ENCODE measurements at places on chromosomes 3 and 15.

GRCh38 chr3:145197051-145197820, 963.7 kb downstream of the PLOD2 start:
- no peak for DNase-seq

DNA sequence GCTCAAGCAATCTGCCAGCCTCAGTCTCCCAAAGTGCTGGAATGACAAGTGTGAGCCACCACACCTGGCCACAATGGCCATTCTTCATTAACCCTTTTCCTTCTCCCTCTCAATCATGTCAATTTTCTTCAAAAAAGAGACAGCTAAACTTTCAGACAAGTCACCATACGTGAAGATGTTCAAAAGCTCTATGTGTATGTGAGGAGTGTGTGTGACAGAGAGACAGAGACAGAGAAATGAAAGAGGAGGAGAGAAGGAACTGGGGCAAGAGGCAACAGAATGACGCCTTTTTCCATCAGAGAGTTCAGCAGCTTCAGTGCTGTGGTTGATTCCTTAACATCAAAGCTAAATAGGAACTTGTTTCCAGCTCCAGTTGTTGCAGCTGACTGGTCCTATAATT, 27.4 kb downstream of the OSBPL10 start:
- DNase-seq: no peak

- no peak for DNase-seq
Measured at GRCh38 chr3:44402548-44402947, 64.0 kb downstream of the TCAIM start.

- DNase-seq: no peak
Measured at GRCh38 chr3:104520228-104520655, 846.5 kb upstream of the ALCAM start.

- DNase-seq: no peak
Measured at GRCh38 chr3:87006844-87007439, 16.0 kb upstream of the VGLL3 start.

DNA sequence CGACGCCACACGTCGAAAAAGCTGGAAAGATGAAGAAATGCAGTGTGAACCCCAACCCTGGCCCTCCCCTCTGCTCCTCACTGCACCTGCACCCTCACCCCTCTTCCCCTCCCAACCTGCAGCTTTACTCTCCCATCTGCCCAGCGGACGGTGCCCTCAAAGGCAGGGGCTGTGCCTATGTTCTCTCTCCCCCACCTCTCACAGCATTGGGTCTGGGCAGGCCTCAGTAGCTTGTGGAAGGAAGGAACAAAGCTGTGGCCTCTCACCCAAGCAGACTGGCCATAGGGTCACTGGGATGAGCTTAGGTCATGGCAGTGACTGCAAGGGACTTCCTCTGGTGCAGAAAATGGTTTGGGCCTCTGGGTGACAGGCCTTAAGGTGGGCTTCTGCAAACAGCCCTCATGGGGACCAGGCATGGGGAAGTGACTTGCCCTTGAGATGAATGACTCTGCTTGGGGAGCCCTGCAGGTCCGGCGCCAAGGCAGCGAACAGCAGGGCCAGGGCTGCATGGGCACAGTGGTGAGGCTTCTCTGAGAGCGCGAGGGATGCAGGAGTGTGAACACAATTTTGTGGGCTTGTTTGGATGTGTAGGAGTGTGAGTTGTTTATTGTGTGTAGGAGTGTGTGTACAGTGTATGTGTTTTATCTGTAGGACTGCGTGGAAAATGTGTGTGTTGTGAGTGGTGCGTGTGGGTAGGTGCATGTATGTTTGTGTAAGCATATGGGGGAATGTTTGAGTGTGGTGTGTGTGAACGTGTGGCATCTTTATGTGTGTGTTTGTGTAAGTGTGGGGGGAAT, 29.2 kb downstream of the SRPRB start:
- no peak for DNase-seq

DNA sequence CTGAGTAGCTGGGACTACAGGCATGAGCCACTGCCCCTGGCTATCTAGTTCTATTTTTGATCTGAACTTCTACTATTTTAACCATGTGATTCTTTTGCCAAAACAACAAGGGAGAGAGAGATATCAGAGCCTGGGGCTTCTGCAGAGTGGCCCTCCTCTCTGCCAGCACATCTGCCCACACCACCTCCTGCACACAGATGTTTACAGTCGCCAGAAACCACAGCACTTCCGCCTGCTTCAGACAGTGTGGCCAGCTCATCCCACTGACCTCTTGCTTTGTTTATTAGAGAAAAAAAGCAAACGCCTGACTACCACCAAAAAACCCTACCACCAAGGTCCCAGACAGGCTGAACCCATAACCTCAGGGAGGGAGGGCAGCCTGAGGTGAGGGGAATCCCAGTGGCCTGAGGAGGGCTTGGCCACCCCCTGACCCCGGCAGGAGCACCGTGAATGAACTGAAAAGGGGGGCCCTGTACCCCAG, 85.9 kb upstream of the ABHD2 start:
- no peak for DNase-seq

GRCh38 chr15:77039848-77040247, 31.1 kb downstream of the TSPAN3 start:
- no peak for DNase-seq

- no peak for DNase-seq
Measured at GRCh38 chr3:142888481-142889211, at the start of gene PCOLCE2. Gene PCOLCE2, minus strand, starts transcription at chr3:142889083. Its CDS starts 187 bp downstream, at chr3:142888896.

DNA sequence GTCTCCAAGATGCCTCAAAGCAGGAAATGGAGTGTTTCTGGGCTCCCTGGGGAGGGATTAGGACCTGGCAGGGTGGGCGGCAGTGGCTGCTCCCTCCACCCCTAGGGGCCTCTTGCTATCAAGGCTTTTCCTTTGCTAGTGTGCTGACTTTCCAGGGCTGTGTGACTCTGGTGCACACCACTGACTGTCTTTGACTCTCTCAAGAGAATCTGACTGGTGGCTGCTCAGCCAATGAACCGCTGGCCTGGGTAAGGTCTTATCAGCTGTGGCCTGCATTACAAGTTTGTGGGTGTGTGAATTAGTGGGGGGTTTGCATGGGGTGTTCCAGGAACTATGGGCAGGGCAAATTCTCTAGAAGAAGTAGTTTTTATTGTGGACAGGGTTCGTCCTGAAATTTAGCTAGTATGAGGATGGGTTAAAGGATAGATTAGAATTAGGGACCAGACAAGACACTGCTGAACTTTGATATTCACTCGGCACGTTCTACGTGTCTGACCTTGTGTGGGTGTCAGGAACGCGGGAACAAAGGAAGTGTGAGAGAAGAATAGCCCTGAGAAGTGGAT, 29.5 kb downstream of the SIAH2 start:
- no peak for DNase-seq

DNA sequence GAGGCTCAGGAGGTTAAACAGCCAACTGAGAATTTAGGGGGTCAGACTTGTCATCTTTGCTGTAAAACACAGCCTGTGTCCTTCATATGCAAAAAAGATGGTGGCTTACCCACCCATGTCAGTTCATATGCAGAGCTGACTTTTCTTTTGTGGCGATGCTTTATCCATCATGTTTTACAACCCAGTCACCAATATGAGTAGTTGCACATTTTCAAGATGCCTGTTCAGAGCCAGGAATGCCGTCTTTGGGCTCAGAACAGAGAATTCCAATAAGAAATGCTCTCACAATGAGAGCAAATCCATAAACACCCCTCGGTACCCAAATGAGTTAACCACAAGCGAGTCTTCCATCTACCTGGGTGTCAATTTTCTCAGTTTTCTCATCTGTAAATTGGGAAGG, 83.6 kb downstream of the TIGIT start:
- no peak for DNase-seq

DNA sequence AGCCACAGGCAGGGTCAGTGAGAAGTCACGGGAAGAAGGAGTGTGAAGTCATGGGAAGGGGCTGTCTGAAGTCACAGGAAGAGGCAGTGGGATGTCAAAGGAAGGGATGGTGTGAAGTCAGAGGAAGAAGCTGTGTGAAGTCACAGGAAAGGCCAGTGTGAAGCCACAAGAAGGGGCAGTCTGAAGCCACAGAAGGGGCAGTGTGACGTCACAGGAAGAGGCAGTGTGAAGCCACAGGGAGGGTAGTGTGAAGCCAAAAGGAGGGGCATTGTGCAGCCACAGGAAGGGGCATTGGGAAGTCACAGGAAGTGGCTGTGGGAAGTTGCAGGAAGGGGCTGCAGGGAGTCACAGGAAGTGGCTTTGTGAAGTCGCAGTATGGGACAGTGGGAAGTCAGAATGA, 35.1 kb downstream of the GASK1A start:
- no peak for DNase-seq

DNA sequence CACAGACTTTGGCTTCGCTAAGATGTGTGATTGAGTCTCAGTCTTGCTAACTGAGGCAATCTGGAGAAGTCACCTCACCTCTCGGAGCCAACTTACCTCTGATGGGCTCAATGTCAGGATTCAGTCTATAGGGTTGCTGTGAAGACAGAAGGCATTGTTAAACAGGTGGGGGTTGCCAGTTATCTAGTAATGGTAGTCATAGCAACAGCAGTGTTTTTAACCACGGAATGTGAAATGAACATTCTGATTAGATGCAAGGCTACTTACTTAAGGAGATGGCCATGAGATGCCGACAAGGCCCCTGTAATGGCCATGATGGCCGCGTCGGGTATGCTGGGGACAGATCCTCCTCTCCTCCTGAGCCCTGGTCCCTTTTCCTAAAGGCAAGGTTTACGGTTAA, 243.1 kb downstream of the GABRG3 start:
- DNase-seq: no peak

DNA sequence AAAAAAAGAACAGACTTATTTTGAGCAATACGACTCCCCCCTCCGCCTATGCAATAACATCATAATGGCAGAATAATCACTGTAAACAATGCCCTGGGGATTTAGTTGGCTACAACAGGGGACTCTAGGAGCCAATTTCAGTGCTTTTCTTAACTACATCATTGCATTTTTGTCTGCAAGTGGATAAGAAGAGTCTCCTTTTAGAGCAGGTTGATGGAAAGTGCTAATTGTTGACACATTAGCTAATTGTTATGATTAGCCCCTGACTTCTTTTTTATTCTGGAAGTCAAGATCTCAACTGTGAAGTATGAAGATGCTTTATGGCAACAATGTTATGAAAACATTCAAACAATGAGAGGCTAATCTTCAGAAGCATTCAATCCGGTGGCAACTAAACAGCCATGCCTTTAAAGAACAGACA, 121.2 kb downstream of the MECOM start:
- no peak for DNase-seq

- no peak for DNase-seq
Measured at GRCh38 chr3:12966847-12967605, 106.2 kb downstream of the IQSEC1 start.

- DNase-seq: no peak
Measured at GRCh38 chr3:127817406-127817841, 4.9 kb downstream of the MGLL start.

DNA sequence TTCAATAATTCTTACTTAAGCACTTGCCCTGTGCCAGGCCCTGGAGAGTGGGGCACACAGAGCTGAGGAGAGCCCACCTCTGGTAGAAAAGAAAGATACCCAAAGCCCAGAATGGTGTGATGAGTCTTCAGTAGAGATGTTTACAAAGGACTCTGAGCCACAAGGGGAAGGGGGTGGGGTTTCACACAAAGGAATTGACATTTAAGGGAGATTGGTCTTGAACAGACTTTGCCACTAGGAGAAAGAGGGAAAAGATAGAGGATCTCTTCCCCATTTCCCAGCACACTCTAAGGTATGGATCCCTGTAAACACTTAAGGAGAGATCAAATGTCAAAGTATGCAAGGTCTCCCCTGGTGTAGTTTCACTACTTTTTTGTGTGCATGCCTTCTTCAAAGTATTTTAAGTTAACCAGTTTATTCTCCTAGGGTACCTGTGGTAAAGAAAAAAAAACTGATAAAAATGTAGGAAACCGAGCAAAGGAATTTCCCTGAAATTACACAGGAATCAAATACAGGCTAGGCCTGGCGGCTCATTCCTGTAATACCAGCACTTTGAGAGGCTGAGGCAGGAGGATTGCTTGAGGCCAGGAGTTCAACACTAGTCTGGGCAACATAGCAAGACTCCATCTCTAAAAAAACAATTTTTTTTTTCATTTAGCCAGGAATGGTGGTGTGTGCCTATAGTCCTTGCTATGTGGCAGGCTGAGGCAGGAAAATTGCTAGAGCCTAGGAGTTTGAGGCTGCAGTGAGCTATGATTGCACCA, 117.6 kb upstream of the SKOR1 start:
- DNase-seq: no peak

DNA sequence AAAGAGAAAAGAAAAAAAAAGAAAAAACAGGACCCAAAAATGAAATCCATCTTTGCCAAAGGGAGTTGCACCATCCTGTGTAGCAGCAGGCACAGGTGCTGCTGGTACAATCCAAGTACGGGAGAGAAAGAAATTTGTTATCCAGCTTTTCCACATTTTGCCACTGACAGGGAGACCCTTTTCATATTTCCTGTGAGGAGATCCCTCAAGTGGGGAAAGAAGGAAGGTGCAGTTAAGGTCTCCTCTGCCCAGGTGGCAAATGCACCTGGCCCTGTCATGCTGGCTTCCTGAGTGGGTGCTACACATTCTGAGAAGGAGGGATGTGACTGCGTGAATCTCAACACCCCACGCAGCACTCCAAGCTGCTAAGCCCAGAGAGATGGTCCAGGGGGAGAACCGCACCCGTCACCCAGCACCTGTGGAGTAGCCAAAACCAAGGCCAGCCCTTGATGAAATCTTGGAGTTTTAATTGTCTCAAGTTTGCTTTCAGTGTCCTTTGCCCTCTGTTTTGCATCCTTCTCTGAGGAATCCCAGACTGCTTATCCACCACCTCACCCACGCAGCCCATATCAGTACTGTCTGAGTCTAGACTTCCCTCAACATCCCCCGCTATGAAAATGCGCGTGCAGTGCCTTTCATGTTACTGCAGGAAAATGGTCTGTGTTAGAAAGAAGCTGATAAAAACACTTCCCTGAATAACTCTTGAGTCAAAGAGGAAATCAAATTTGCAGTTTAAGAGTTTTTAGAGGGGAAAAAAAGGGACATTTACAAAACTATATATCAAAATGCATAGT, 141.9 kb upstream of the THBS1 start:
- no peak for DNase-seq

GRCh38 chr15:66625531-66625930, 59.7 kb upstream of the LCTL start:
- DNase-seq: no peak

DNA sequence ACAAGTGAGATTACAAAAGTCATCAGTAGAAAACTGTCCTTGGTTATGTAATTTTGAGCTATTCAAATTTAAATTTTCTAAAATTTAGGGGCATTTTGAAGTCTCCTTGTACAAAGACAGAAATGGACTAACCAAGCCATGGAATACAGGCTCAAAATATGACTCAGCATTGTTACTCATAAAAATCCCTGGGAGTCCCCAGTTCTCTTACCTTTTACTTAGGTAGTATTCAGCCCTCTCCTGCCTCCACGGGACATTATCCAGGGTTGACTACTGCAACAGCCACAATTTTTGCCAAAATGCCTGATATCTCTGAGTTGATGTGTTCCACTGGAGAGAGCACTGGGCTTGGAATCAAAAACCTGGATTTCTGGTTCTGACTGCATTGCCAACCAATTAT, 25.0 kb downstream of the CLDN18 start:
- no peak for DNase-seq

All from activated CD4-positive, CD25-positive, alpha-beta regulatory T cell (primary cell).